ENCODE measurements at places on chromosomes 3 and 15.

GRCh38 chr3:191066669-191067068, 132.4 kb upstream of the OSTN start:
- no peak for DNase-seq

DNA sequence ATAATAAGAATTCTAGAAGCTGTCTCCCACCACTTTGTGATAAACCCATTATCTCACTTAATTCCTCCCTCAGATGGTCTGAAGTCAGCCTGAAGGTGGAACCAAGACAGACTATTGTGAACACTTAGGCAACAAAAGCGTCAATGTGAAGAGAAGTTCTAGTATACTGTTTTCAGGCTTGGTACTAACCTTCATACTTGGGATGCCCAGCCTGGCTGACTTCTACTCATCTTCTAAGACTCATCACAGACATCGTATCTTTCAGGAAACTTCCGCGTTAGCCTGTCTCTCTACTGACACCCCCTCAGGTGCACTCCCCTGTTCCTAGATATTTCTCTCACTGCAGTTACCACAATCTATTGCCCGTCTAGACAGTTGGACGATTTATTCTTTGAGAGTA, 201.2 kb downstream of the SATB1 start:
- peak; percentile 48 for DNase-seq

DNA sequence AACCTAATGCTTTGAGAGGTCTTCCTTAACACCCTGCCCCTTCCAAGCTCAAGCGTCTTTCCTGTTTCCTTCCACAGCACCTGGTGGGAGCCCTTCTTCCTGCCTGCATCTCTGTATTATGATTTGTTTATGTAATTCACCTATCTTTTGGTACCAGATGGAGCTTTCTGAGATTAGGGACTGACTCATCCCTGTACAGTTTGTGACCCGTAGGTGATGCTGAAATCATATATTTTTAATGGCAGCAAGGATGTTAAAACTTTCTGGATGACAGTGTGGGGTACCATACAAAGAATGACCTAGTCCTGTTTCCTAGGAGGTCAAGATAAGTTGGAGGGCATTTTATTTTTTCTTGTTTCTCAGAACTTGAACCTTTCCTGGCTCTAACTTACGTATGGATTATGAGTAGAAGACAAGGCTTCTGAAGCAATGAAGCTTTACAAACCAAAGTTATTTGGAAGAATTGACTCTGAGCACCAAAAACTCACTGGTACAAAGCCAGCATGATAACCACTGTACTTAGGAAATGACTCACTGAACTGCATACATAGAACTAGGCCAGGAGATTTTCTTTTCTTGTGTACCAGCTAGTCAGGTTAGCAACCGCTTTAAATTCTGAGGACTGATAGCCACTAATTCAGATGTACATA, 46.6 kb downstream of the HHLA2 start:
- peak; percentile 24 for DNase-seq

DNA sequence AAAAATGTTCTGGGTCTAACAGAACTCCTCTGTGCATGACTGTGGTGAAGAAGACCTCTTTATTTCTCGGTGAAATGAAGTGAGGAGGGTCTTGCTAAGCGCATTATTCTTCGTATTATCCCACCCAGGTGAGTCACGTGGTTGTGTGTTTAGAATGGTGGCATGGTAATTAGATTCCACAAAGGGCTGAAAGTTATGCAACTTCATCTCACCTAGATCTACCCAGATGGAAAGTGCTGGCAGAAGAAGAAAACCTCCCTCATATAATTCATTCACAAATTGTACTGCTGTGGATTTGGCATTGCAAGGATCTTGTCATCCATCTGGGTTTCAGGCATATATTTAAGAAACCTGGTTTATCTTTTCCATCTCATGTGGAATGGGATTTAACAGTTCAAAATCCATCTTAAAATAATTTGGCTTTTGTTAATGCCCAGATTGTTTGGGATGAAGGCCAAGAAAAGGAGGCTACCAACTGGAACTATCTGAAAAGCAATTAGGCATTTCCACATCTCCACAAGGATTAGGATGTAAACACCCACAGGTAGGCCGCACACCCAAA, 175.3 kb downstream of the PLCL2 start:
- no peak for DNase-seq

DNA sequence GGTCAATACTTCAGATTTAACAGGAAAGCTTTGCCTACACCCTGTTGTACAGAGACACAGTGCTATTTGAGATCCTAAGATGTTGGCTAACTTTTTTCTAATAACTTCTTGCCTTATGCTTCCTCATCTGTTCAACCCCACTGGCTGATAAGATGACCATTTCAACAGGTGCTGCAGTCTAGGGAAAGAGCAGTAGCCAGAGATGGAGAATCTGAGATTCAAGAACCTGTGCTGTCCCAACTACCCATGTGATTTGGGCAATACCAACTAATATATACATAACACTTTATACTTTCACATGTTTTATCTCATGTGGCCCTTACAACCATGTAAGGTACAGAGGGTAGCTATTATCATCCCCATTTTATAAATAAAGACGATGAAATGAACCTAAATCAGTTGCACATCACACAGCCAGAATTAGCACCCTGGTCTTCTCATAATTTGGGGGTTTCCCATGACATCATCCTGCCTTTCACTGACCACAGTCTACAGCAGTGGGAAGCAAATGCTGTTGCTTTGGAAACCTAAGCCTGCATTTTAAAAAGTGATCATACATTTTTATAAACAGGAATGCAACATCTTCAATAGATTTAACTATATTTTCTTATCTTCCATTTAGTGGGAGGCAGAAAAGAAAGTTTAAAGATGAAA, 9.7 kb downstream of the TTC23 start:
- DNase-seq = no peak

DNA sequence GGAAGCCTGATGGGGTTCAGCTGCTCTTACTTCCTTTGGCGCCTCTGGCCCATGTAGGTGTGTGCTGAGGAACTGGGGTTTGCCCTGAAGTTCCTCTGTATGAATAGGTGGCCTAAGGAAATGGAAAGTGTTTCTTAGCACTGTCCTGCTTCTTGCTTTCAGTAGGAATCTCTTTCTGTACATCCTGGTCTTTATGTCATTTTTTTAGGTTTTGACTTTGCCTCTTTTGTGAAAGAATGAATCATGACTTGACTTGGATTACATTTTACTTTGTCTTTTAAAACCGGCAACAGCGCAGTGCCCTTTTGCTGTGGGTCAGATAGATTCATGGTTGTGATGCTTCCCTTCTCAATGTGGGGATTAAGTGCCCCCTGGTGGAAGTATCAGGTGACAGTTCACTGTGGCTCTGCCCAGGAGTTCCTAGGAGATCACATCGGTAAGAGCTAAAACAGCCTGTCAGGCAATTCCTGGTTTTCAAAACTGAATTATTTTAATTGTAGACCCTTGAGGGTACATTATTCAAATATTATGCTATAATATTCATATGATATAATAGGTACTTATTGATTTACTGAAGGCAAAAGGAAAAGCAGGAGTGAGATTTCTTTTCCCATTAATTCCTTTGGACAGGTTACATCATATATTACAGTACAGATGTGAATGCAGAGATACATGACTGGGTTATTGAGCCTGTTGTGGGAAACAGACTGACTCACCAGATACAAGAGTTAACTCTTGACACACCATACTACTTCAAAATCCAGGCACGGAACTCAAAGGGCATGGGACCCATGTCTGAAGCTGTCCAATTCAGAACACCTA, 95.4 kb downstream of the HCN4 start:
- peak; percentile 80 for DNase-seq

GRCh38 chr15:89781055-89781454, 4.9 kb downstream of the MESP2 start:
- DNase-seq = no peak

Measured in Karpas-422 (cell line).